ENCODE measurements at places on chromosomes 5 and 9.

DNA sequence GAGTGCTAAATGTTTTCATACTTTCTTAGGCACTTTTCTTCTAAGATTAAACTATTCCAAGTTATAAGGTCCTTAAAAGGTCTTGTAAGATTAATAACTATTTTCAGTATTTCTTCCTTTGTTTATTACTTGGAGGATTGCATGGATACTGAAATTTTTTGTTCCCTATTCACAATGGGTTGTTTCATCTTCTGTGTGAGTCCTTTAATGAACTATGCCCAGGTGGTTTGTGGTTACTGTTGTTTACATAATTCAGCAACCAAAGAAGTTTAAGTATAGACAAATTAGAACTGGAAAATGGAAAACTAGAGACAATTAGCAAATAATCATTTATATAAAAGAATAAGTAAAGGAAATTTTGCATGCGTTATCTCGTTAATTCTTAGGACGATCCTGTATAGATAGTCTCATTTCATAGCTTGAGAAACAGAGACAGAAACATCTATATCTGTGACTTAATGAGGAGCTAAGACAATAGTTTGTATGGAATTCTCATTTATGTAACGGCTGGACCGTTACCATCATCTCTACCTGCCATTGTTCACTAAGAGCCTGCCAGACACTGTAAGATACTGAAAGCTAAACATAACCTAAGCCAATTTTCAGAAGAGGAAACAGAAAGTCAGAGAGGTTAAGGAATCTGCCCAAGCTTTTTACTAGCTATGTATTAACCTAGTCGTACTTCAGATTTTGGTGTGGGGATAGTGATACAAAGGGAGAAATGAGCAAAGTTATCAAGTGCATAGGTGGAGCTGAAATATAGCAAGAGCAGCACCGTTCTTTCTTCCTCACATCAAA lies 148.2 kb downstream of the PAM start:
- DNase-seq = no peak

DNA sequence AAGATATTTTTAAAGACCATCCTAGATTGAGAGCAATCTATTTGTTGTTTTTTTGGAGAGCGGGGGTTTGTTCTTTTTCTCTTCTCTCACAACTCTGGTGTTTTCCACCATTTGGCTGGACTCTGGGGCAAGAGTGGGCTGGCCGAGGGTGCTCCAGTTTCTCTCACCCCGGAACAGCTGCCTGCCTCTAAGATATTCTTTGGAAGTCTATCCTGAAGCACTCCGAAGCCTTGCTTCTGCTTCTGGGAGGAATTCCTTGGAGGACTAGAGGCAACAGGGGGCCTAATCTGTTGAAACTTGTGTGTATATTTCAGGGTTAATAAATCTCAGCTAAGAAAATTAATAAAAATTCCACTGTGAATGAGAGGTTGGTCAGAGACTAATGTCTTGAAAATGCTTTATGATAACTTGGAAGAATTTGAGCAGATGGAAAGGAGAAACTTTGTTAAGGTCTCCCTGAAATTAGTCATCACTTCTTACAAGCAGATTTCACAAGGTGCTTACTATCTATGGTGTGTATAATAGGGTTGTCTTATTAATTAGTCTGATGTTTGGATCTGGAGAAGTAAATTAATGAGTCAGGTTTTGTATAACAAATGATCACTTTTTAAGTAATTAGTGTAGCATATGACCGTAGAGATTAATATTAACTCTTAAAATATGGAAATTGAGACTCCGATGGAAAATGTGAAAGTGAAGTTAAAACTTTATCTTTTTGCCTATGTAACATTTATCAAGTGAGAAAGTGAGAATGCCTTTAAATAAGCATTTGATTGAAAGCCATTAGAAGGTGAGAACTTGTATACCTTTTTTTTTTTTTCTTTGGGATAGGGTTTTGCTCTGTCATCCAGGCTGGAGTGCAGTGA lies 4.0 kb downstream of the MAN2A1 start:
- peak; percentile 64 for DNase-seq

GRCh38 chr5:106699198-106699597 lies 971.5 kb downstream of the EFNA5 start:
- no peak for DNase-seq

GRCh38 chr5:71620630-71621029 lies 33.5 kb downstream of the MCCC2 start:
- DNase-seq = no peak

DNA sequence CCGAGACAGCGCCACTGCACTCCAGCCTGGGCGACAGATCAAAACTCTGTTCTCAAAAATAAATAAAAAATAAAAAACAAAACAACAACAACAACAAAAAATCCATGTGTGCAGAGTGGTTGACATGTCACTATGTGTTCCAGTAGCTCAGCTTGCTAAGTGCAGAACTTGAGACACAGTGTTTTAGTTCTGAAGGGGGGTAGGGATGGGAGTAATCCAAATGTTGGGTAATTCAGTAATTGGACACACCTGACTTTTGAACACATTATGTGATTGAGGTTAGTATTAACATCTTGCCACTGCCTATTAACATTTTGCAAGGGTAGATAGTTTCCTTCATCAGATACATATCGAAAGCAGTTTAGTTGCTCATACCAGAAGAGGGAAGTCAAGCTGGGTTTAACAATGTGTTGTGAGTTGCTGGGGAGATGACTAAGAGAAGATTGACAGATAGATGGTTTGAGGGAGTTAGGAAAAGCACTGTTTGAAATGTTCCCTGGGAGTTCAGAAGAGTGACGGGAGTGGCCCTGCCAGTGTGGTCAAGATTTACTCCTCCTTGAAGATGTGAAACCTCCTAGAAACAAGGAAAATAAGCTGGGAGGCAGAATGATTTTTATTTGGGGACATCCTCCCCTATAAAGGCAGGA lies 928 bp downstream of the HACD4 start:
- DNase-seq = peak; percentile 80

Measured in EH (cell line).